Posterior cingulate gyrus (tissue), 11 donors: ENCODE measurements at places on chromosomes 4 and X.

DNA sequence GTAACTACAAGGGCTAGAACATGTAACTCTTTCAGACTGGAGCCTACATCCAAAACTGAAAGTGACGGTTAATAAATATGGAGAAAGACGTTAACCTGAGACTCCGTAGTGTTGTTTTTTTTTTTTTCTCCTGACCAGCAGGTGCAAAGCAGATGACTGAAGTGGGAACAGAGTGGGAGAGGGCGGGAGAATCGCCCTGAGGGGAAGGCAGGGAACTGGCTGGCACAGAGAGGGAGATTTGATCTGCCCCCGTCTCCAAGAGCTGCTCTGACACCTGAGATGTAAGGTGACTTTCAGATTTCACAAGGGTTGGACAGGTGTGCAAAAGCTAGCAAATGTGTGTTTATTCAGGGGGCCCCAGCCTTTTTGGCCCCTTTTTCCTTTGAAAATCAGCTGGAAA lies 180.2 kb downstream of the PALLD start:
- DNase-seq, result no peak

- no peak for DNase-seq
Measured at GRCh38 chrX:140507982-140508305, 3.1 kb upstream of the SOX3 start.

- no peak for DNase-seq
Measured at GRCh38 chr4:10303291-10303690, 153.9 kb downstream of the ZNF518B start.

GRCh38 chr4:12286351-12286750 lies 857.7 kb upstream of the HS3ST1 start:
- no peak for DNase-seq

GRCh38 chr4:174521800-174522182 lies 497 bp downstream of the HPGD start:
- no peak for DNase-seq

DNA sequence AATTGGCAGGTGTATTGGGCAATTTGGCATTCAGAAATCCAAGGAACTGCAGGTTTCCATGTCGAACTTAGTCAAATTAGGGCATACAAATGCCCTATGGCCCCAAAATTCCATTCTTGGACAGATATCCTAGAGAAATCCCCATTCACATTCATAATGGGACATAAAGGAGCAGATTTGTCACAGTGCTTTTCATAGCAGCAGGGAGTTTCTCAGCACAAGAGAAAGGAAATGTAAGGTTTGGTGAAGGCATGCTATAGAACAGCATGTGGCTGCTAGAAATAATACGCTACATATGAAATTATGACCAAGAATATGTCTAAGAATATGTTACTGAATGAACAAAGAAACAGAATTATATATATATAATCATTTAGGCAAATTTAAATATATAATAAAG lies 437.5 kb upstream of the BOD1L1 start:
- no peak for DNase-seq

DNA sequence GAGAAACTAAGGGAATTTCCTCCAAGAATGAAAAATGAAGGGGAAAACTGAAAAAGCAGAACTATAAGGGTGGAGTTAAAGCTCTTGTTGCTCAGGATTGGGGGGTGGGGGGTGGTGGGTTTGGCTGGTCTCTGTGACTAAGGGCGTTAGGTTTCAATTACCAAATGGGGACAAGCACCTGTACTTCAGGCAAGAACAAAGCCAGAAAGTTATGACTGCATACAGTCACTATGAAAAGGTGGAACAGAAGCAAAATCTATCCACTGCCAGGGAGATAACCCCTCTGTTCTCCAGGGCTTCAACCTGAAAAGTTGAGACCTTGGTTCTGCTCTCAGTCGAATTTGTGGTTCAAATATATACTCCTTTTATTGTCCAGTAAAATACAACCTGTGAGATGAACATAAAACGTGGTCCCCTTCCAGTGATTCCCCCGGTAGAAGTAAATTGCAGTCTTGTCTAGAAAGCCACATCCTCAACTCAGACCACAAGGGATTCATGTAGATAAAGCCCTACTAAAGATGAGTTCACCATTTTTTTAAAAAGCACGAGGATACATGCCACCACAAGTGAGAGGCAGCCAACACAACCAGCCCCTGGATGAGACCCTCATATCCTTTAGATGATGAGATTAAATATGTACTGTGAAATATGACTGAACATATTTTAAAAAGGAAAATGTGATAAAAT lies 257.1 kb upstream of the RPS6KA3 start:
- DNase-seq, result no peak
